ENCODE measurements at places on chromosomes 5 and 9. TPM values are rescaled to one million over a fixed set of nuclear protein-coding genes. Genes with fewer than 3 reads are reported as not detected.
A peak's percentile ranks its signal among the peaks of the same experiment; 100 is the strongest.

The SPATA31D4 gene
- not detected for total RNA-seq

The SLC24A2 gene
- total RNA-seq: not detected

The PCDHGA4 gene
- total RNA-seq: not detected

DNA sequence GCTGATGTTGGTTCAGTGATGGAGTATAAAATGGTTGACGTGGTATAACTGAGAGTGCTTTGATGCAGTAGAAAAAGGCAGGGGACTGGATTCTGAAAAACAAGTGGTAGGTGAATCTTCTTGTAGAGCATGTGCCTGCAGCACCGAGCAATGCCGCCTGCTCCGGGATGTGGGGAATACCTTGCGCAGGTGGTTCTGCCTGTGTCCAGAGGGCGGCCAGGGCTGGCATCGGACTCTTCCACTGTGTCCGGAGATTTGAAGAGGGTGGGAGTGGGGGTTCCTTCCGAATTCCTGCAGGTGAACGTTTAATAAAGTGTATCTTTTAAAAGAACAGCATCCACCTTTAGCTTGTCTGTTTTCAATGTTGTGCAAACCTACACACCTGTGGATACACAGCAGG, 238.0 kb downstream of the FANCC start:
- DNase-seq: no peak

GRCh38 chr5:76384189-76384588, 18.9 kb upstream of the IQGAP2 start:
- DNase-seq: no peak

The TTC23L gene
- total RNA-seq: 0.74 TPM

GRCh38 chr5:126745259-126745992, 31.5 kb upstream of the LMNB1 start:
- peak; percentile 70 for DNase-seq

DNA sequence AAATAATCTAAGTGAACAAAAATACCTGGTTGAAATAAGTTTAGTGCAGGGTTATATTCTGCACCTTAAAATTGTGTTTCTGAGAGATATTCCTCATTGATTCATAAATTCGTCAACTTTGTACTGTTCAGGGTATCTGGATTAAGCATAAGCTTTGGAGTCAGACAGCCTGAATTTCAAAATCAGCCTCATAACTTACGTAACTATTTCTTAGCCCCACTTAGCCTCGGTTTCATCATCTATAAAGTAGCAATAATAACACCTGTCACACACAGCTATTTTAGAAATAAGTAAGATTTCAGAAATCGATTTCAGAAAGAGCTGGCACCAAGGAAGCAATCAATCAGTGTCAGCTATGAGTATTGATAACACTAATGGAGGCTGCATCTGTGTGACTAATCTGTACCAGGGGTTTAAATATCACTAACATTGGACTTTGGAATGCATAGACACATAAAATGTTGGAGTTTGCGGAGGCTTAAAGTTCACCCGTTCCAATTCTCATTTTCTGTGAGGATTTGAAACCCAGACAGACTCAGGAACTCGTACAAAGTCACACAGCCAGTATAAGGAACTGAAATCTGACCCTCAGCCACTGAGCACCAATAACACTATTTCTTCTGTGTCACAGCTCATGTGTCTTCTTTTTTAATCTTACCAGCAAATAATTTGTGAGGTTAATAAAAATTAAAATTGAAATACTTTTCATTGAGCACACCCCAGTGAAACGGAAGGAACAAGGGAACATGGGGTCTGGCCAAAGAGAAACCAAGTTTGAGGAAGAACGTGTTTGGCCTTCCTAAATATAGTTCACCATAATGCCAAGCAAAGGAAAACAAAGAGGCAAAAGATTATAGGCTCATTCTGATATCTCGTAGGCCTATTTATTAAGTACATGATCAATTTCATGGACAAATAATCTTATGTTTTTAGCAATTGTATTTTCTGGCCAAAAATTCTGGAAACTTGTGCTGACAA, 194.4 kb upstream of the PTGER4 start:
- no peak for DNase-seq

The GPR150 gene
- total RNA-seq: not detected

- DNase-seq: peak; percentile 59
These were observed at the start of gene PCDHB5 for GRCh38 chr5:141135030-141135717. Gene PCDHB5, plus strand, starts transcription at chr5:141135206. Its CDS starts 229 bp downstream, at chr5:141135435.

GRCh38 chr5:2779459-2779858, 28.0 kb upstream of the IRX2 start:
- DNase-seq: no peak

DNA sequence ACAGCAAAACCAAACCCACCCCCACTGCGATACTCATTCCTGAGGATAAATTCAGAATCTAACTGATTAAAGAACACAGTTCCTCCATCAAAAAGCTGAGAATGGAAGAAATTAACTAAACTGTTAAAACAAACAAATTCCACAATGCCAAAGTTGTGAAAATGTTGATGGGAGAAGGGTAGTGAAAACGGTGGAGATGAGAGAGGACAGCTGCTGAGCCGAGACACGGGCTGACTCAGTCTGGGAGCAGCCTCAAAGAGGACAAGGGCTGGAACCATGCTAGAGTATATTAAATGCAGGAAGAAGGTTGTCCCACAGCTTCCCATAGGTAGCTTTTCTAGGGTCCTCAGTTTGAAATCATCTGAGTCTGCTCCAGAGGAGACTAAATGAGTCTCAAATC, 14.3 kb downstream of the ADAMTS12 start:
- DNase-seq: no peak

The PAPPA gene
- total RNA-seq: 1.9 TPM

- DNase-seq: no peak
These were observed 208.1 kb downstream of the GNA14 start for GRCh38 chr9:77440057-77440456.

GRCh38 chr9:111752455-111752854, 42.3 kb downstream of the SHOC1 start:
- no peak for DNase-seq

The GRIA1 gene
- not detected for total RNA-seq

DNA sequence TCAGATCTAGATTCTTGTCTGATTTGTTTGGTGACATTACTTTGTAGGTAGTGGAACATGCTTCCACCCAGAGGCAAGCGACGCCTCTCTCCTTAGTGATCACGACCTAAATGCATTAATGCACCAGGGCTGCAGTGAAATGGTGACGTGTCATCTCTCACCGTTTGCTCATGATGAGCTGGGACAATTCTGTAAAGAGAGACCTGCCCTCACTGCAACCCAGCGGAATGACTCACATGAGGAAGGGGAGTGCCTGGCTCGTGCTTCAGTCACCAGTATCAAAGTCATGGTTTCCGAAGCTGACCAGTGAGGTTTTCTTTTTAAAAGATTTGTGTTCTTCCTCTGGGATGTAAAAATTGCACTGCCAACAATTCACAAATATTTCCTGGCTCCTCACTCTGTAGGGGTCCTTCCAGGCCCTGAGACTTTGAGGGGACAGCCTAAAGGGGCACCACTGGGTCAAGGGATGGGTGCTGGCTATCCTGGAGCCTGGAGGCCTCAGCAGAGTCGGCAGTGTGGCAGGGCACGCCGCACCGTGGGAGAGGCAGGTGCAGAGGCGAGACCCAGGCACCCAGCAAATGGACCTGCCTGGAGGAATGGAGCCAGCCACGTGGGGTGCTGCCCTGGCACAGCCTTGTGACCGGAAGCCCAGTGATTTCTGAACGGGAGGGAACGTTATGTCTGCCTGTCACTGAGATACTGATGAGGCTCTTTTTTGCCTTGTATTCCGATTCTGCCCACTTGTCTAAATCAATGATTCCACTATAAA, 17.3 kb downstream of the QSOX2 start:
- peak; percentile 88 for DNase-seq

Data from Caki2 (cell line).